ENCODE measurements at places on chromosomes 3 and 15.

GRCh38 chr3:186128158-186128557 lies 19.3 kb upstream of the ETV5 start:
- DNase-seq, result no peak

DNA sequence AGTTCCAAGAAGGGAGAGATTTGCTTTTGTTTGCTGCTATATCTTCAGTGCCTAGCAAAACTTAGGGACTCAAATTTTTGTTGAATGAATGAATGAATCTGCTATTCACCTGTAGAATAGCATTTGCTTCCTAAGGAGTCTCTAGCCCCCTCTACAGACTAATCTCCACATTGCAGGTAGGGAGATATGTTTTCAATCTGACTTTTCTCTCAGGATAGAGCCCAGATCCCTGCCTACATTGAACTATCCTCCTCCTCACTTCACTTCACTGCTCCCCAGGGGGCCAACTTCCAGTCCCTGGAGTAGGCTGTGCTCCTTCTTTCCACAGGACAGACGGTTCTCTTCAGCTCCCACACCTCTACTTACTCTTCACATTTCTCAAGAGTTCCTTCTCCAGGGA lies 81.9 kb upstream of the PTX3 start:
- DNase-seq, result no peak

DNA sequence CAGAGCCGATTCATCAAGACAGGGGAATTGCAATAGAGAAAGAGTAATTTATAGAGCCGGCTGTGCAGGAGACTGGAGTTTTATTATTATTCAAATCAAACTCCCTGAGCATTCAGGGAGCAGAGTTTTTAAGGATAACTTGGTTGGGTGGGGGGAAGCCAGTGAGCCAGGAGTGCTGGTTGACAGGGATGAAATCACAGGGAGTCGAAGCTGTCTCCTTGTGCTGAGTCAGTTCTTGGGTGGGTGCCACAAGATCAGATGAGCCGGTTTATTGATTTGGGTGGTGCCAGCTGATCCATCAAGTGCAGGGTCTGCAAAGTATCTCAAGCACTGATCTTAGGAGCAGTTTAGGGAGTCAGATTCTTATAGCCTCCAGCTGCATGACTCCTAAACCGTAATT lies 95.4 kb upstream of the CCDC80 start:
- DNase-seq, result no peak

- no peak for DNase-seq
These were observed 10.9 kb downstream of the GPD1L start for GRCh38 chr3:32117320-32117719.

DNA sequence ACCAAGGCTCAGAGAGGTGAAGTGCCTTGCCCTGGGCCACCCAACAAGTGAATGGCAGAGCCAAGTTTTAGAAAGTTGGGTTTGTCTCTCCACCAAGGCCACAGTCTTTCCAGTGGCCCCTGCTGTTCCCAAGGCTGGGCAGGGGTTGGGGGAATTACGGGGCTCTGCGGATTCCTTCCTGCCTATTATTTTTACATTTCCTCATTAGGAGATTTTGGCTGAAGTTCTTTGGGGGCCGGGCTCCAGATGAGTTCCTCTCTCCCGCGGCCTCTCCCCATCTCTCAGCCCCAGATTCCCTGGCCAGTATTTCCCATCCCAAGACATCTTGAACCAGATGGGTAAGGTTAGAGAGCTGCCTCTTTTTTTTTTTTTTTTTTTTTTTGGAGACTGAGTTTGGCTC lies 44.0 kb upstream of the SMAD6 start:
- no peak for DNase-seq

- DNase-seq, result no peak
These were observed 19.9 kb upstream of the SNRK start for GRCh38 chr3:43266451-43266850.

- no peak for DNase-seq
These were observed 326.3 kb downstream of the ARRDC4 start for GRCh38 chr15:98286831-98287230.

- DNase-seq, result no peak
These were observed 176.7 kb upstream of the GOLIM4 start for GRCh38 chr3:168272343-168272985.

DNA sequence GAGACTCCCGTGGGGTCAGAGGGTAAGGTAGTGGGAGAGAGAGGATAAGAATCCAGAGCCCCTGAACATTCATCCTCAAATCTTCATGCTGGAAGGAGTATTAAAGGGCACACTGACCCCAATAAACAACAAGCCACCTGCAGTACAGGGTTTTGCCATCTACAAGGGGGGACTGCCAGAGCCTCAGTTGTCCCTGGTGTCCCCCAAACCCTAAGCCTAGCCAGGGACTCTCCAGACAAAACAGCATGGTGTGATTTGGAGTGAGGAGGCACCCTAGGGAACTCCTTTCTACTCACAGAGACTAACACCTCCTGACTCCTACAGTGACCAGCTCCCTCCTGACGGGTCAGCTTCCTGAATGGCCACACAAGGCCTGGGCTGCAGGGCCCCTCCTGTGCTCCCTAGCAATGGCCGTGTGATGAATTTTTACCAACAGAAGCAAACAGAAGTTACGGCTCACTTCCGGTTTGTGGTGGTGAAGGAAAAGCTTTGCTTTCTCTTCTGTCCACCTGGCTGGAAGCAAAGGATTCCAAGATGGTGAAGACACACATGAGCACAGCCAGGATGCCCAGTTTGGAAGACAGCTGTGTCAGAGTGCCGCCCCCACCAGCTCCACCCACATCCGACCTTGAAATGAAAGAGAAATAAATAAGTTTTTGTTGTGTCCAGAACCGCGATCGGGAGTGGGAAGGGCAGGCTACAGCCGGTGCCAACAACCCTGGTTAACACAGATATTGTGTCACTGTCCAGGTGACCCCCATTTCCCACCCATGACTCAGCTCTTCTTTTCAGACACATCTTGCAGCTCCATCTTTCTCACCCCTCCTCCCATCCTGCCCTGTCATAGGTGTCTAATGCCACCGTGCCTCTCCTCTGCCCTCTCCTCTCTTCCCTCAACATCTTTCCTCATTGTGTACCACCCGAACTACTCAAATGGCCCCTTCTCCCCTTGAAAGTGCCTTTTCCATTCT lies 69.6 kb upstream of the ATP13A3 start:
- DNase-seq, result no peak

DNA sequence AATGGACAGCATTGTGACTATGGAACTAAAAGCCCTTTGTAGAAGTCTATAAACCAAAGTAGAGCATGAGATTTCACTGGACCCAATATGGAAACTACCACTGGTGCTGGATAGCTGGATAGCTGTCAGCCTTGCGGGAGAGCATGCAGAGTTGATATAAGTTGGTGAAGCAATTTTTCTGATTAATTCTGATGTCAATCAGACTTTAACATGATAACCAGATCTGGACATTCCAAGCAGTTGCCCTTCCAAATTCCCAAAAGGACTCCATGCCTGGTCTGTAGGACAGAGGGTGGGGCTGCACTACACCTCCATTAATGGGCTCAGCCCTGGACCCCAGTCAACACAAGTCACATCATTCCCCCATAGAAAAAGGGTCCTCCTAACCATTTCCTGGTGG lies 437.8 kb downstream of the NTRK3 start:
- DNase-seq, result no peak

GRCh38 chr15:41408234-41408641 lies 5.9 kb upstream of the NDUFAF1 start:
- DNase-seq, result no peak

DNA sequence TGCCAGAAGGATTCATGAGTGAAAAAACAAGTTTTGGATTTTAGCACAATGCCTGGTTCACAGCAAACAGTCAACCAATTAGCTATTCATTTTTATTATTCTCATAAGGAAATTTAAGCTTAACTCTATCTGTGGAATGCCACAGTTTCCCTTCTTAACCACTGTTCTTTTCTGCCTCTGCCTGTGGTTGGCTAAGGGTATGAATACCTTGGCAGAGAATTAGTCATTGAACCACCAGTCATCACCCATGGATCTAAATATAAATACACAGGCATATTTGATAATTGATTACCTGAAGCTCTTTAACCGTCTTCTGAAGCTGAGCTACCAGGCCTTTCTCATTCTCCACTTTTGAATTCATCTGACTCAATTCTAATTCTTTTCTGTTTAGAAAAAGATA lies 79.9 kb downstream of the MYH15 start:
- no peak for DNase-seq

DNA sequence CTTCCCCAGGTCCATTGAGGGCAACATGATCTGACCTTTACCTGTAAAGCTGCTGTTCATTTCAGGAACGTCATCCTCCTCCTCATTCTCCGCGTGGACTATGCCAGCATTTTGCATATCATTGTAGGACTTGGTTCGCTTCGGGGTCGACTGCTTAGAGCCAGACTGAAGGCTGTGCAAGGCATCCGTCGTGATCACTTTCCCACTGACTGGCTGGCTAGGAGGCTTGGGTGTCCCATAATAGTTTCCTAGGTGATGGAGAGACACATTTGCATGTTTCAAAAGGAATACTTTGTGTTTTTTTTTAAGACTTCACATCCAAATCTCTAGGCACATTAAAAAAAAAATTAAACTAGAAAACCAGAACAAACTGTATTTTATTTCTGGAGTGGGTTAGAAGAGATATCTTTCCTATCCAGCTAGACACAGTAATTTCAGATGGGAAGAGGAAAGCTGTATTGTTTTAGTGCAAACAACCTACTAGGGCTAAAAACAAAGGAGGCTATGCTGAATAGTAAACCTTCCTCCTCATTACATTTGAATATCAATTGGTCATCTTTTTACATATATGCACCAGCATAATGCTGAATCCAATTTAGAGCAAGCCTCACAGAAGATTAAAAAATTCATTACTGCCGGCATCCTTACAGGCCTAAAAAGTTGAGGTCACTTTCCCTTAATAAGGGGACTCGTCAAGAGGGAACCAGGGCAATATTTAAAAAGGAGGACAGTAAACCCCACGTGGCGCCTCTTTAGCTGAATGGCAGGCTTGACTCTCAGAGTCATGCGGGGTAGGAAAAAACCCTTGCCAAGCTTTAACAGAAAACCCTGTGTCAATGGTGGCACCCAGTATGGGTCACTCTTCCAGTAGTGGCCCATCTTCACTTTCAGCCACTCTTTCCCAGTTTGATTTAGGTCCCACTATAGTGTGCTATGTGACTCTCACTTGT lies 559.9 kb downstream of the MAGI1 start:
- no peak for DNase-seq

DNA sequence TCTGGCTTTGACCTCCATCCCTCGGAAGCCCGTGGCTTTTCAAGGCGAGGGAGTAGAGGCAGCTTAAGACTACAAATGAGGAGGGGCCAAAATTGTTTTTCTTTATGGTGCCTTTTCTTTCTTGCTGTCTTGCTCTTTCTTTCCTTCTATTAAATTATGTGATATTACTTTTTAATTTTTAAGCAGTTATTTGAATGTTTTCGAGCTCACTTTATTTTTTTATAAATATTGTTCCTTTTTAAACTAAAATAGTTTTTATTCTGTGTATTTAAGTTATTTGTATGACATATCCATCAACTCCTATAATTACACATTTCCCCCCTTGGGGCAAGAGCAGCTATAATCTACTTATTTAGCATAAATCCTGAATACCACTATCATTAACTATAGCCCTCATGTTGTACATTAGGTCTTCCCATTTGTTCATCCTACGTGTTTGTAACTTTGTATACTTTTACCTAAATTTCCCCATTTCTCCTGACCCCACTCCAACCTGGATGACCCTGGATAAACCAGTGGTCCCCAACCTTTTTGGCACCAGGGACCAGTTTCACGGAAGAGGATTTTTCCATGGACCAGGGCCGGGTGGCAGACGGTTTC lies 622 bp upstream of the PLSCR1 start:
- DNase-seq, result no peak

GRCh38 chr3:75321060-75321459 lies 343.1 kb upstream of the FRG2C start:
- no peak for DNase-seq

DNA sequence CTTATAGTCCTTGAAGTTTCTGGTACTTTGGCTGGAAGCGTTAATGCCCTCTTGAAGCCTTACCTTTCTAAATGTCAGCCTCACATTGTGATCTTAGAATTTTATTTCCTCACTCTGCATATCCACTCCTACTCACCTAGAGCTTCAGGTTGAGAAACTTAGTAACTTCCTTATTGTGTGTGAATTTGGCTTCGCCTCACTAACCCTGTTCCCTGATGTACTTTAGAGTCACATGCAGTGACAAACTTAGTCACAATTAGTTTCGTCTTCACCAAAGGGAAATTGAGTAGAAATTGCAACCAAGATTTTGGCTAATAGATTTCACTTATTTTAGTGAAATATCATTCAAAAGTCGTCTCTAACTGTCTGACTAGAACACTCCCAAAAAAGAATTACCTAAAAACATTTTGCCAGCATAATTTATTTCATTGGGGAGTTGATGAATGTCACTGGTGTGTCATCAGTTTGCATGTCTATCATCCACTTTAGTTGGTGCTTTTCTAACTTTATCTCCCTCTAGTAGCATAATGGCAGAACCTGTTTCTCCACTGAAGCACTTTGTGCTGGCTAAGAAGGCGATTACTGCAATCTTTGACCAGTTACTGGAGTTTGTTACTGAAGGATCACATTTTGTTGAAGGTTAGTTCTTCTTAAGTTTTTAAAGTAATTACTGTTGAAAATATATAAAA lies 960 bp downstream of the MFN1 start:
- no peak for DNase-seq

- no peak for DNase-seq
These were observed 64.0 kb upstream of the CDAN1 start for GRCh38 chr15:42800731-42801474.

GRCh38 chr3:38519000-38519399 lies 22.9 kb downstream of the EXOG start:
- no peak for DNase-seq

DNA sequence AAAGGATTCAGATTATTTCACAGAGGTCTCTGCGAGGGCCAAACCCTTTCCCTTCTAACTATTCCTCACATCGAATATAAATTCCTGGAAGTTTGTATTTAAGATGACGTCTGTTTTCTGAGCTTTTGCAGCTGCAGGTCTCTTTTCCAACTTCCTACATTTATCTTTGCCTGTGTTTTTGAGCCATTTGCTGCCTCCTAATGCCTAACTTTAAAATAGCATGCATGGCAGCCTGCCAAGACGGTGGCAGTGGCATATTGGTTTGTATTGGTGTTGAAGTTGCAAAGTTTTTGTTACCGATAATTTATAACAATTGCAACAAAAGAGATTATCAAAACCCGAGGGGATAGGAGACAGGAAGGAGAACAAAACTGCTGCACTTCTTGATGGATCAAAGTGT lies 187.1 kb upstream of the DNAJC19 start:
- no peak for DNase-seq

Data from stimulated activated CD4-positive, alpha-beta T cell treated with anti-CD3 and anti-CD28 coated beads, Interleukin-1b, Interleukin-23, amount 100 ng/mL, for 1 hour (primary cell).